ENCODE measurements at places on chromosomes 1 and 21.

GRCh38 chr1:202160377-202160940, at the start of gene PTPN7:
Gene PTPN7, minus strand, starts transcription at chr1:202160602. Its CDS starts 1,200 bp downstream, at chr1:202159402.
- DNase-seq: no peak

DNA sequence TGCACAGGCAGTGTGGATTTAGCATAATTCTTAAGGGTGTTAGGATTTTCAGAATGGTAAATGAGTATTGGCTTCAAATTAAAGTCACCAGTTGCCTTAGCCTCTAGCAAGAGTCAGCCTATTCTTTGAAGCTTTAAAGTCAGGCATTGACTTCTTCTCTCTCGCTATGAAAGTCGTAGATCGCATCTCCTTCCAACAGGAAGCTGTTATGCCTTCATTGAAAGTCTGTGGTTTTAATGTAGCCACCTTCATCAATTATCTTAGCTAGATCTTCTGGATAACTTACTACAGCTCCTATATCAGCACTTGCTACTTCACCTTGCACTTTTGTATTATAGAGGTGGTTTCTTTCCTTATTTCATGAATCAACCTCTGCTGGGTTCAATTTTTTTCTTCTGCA, 320.2 kb downstream of the PTPRC start:
- DNase-seq: no peak

DNA sequence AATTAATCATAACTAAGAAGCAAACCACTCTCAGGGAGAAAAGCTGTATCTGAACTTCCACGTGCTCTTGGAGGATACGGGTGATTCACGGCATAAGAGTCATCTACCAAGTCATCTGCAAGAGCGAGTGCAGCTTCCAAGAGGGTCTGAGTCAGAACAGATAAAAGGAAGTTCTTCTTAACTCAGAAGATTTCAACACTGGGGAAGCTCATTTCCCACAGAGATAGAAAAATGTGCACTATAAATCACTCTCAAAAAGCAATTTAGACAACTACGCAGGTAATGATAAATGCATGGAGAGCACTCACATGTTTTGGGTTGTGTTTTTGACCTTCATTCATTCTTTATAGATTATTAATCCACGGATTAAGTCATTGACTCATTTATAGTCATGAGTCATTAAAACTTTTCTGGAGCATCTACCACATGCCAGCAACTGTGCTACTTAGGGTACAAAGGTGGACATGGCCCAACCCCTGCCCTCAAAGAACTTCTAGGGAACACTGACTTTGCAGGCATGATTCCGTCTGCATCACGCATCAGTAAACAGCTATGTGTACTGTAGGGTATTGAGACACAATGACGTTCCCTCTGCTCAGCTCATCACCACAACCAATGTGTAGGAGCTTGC, 20.8 kb downstream of the KCNJ15 start:
- DNase-seq: peak; percentile 95

- DNase-seq: no peak
Observed at GRCh38 chr1:241722947-241723346, 70.9 kb downstream of the WDR64 start.

- no peak for DNase-seq
Observed at GRCh38 chr1:89130716-89131115, 4.8 kb upstream of the GBP2 start.

DNA sequence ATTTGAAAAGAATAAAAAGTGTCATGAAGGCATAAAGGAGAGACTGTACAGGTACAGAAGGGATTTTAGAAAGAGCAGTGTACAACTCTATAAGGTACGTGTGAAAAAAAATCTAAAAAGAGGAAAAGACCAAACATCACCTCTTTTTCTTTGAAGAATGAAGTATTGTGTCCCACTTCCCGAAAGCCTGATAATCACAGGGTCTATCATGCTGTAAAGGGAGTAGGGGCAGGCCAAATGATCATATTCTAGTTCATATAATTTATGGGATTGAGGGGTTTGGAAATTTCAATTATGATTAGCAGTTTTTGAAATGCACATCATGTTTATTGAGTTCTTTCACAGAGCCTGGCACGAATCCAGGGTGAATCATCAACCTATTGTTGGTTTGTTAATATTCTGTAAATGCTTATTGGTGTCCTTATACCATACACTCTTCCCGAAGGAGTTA, 910 bp upstream of the RERE start:
- DNase-seq: peak; percentile 93

DNA sequence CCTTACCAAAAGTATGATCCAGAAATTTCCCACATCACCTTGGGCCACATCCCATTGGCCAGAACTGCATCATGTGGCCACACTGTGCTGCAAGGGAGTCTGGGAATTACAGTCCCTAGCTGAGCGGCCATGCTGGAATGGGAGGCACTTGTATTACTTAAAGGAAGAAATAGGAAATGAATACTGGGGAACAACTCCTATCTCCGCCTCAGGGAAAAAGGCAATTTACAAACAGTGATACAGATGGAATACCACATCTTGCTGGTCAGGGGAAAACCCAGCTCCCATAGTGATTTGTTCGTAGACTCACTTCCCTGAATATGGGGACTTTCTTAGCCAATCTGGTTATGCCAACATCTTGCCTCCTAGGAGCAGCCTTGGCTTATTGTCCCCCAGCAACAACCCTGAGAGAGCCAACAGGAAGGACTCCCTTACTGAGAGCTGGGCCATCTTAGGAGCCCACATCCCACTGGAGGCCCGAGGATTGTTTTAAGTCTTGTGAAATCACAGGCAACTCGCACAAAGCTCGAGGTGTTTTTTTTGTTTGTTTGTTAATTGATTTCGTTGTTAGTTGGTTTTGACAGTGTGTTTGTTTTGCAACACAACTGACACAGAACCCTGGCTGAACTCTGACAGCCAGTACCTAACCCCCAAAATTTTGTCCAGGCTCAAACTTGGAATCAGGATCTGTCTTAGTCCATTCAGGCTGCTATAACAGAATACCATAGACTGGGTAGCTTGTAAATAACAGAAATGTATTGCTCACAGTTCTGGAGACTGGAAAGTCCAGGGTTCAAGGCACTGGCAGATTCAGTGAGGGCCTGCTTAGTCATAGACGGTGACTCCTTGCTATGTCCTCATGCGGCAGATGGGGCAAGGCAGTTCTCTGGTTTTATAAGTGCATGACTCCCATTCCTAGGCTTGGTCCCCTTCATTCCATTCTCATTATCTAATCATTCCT, 14.9 kb downstream of the CDA start:
- peak; percentile 61 for DNase-seq

DNA sequence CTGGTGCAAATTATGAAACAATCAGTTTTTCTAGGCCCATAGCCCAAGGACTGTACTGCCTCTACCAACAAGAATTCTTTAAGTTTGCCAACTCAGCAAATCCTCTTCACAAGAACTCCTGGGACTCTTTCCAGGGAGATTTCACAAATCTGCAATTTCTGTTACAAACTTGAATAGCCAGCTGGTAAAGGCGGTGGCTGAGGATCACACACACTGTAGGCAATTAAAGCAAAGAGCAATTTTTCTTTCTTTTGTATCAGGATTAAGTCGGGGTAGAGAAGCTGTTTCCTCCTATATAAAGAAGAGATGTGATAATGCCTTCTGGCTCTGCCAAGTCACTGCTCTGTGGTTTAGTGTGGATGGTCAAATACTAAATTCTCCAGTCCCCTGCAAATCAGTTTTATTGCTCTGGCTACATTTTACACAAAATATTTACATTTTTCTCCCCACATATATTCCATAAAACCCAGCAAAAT, 1.7 kb downstream of the ALDH9A1 start:
- DNase-seq: peak; percentile 97

GRCh38 chr1:212007886-212008285, 27.5 kb downstream of the INTS7 start:
- no peak for DNase-seq

GRCh38 chr1:116763787-116764465, 9.7 kb downstream of the CD2 start:
- DNase-seq: peak; percentile 13

GRCh38 chr1:203252678-203253077, 23.2 kb upstream of the CHIT1 start:
- no peak for DNase-seq

DNA sequence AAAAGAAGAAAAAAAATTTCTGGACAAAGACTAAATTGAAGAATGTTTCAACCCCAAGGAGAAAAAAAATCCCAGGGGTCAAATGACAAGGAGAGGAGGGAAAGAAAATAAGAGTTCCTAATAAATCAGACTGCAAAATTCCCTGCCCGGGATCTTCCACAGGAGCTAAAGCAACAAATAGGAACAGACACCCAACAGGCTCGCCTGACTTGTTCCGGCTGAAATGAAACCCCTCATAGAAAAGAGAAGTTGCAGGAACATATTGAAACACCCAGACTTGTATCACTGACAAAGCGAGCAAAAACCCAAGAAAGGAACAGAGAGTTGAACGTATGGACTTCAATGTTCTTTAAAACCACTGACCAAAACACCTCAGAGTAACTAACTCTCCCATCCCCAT, 123.0 kb downstream of the TIAM1 start:
- no peak for DNase-seq

DNA sequence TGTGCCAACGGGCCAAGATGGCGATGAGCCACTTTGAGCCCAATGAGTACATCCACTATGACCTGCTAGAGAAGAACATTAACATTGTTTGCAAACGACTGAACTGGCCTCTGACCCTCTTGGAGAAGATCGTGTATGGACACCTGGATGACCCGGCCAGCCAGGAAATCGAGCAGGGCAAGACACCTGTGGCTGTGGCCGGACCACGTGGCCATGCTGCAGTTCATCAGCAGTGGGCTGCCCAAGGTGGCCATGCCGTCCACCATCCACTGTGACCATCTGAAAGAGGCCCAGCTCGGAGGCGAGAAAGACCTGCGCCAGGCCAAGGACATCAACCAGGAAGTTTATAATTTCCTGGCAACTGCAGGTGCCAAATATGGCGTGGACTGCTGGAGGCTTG, 32.2 kb upstream of the GPR137B start:
- no peak for DNase-seq

DNA sequence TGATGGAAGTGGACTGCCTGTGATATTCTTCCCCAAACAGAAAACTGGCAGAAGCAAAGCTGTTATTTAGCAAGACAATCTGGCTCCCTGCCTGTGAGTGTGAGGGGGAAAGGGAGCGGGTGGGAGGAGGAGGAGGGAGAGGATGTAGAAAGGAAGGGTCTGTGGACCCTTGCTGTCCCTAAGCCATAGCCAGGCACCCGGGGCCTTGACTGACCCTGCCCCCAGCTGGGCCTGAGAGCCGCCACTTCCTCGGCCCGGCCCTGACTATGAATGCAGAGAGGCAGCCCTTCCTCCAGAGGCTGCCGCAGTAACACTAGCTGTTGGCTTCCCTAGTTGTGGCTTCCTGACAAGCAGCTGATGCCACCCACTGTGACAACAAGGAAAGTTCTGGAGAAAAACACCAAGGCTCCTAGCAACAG, 13.9 kb downstream of the PLA2G2F start:
- DNase-seq: no peak

GRCh38 chr1:202283379-202283844, 58.3 kb downstream of the UBE2T start:
- peak; percentile 75 for DNase-seq

GRCh38 chr21:33428669-33429068, 25.5 kb downstream of the IFNGR2 start:
- no peak for DNase-seq

GRCh38 chr1:235736263-235736662, 86.7 kb upstream of the GNG4 start:
- DNase-seq: no peak

Measured in cardiac fibroblast (primary cell).